ENCODE measurements at places on chromosomes 7 and 10. TPM values are rescaled to one million over a fixed set of nuclear protein-coding genes. Genes with fewer than 3 reads are reported as not detected.

LMOD2 gene
- not detected for total RNA-seq

TMEM184A gene
- under 0.01 TPM for total RNA-seq

UCMA gene
- not detected for total RNA-seq

SYCE1 gene
- not detected for total RNA-seq

DEPP1 gene
- 241 TPM for total RNA-seq

PDE6C gene
- total RNA-seq = not detected

AOAH gene
- total RNA-seq = 0.52 TPM

TRUB1 gene
- total RNA-seq = 19.8 TPM

FFAR4 gene
- total RNA-seq = not detected

MBL2 gene
- total RNA-seq = not detected

BMPER gene
- 1.1 TPM for total RNA-seq

FKBP6 gene
- not detected for total RNA-seq

STEAP1 gene
- total RNA-seq = 2.8 TPM

MYH16 gene
- total RNA-seq = not detected

JCAD gene
- 55.3 TPM for total RNA-seq

ASB13 gene
- 33.0 TPM for total RNA-seq

CALML3 gene
- not detected for total RNA-seq

RET gene
- 0.17 TPM for total RNA-seq

MACC1 gene
- under 0.01 TPM for total RNA-seq

FAM204A gene
- total RNA-seq = 64.4 TPM

KLF6 gene
- total RNA-seq = 232 TPM

IKZF1 gene
- 0.17 TPM for total RNA-seq

ZYX gene
- total RNA-seq = 11.5 TPM

GDF2 gene
- total RNA-seq = not detected

TRIM74 gene
- 0.09 TPM for total RNA-seq

KLLN gene
- 0.17 TPM for total RNA-seq

SNCG gene
- 153 TPM for total RNA-seq

OR13A1 gene
- not detected for total RNA-seq

DIP2C gene
- 13.9 TPM for total RNA-seq

SMO gene
- total RNA-seq = 1.5 TPM

C10orf67 gene
- under 0.01 TPM for total RNA-seq

MYO1G gene
- 0.17 TPM for total RNA-seq

POLD2 gene
- total RNA-seq = 44.7 TPM

ECD gene
- total RNA-seq = 23.6 TPM

ADRB1 gene
- total RNA-seq = 11.1 TPM

OR2A42 gene
- total RNA-seq = not detected

CDK14 gene
- total RNA-seq = 1.0 TPM

FOXI2 gene
- total RNA-seq = not detected

ZNF862 gene
- 10.6 TPM for total RNA-seq

INMT gene
- not detected for total RNA-seq

UBE3C gene
- total RNA-seq = 80.9 TPM

CACNB2 gene
- not detected for total RNA-seq

SEMA3D gene
- 3.4 TPM for total RNA-seq

POU6F2 gene
- not detected for total RNA-seq

PTPRZ1 gene
- total RNA-seq = not detected

SH3PXD2A gene
- 5.9 TPM for total RNA-seq

ANKRD2 gene
- total RNA-seq = 0.26 TPM

ELFN1 gene
- 0.77 TPM for total RNA-seq

SRRM3 gene
- 1.7 TPM for total RNA-seq

HOXA10 gene
- 1.8 TPM for total RNA-seq

XRCC2 gene
- 1.4 TPM for total RNA-seq

PRRT4 gene
- total RNA-seq = not detected

LRIT1 gene
- not detected for total RNA-seq

NPC1L1 gene
- not detected for total RNA-seq

UTF1 gene
- not detected for total RNA-seq

WNT2 gene
- total RNA-seq = not detected

ARHGAP22 gene
- 1.3 TPM for total RNA-seq
